ENCODE measurements at places on chromosomes 3 and 15.

- peak; percentile 52 for DNase-seq
Measured at GRCh38 chr15:99019558-99020540, 12.3 kb upstream of the PGPEP1L start.

- DNase-seq, result no peak
Measured at GRCh38 chr15:69664572-69665571, 212.3 kb downstream of the RPLP1 start.

DNA sequence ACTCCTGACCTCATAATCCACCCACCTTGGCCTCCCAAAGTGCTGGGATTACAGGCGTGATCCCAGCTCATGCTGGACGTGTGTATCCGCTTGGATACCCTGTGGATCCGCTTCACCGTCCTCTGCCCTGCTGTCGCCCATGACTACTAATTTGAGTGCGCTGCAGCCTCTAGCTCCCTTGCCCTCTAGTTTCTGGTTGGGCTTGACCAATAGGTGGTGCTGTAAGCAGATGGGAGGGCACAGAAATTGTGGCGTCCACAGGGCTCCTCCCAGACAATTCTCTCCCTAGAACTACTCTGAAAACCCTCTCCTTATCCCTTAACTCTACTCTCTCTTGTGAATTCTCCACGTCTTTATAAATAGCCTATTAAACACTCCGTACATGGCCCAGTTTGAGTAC lies 36.2 kb downstream of the ZPLD1 start:
- no peak for DNase-seq

GRCh38 chr15:95019907-95020306 lies 788.5 kb downstream of the MCTP2 start:
- no peak for DNase-seq

DNA sequence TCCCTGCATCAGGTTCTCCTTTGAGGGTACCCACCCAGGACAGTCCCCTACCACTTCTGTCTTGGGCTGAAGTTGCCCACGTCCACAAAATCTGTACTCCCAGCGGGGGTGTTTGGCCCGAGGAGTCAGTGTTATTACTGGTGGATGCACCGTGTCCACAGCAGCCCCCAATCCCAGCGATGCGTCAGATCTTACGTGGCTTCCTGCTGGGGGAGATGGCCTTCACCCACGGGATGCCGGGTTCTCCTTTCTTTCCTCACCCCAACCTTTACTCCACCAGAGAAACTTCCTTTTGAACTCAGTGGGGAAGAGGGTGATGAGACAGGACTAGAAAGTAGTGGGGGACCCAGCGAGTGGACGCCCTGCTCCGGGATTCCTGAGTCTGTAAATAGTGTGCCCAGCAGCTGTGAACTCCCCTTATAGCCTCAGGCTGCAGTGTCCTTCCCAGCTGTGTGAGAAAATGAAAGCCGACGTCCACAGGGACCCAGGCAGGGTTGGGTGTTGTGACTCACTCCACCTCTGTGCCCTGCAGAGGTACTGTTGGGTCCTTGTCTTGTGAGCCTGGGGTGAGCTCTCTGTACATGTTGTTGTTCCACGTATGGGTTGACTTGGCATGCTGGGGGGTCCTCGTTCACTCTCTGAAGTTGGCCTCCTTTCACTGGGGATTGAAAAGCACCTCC lies 31.5 kb downstream of the CRTAP start:
- DNase-seq, result no peak

- DNase-seq, result no peak
Measured at GRCh38 chr15:87916208-87916607, 340.3 kb downstream of the NTRK3 start.

DNA sequence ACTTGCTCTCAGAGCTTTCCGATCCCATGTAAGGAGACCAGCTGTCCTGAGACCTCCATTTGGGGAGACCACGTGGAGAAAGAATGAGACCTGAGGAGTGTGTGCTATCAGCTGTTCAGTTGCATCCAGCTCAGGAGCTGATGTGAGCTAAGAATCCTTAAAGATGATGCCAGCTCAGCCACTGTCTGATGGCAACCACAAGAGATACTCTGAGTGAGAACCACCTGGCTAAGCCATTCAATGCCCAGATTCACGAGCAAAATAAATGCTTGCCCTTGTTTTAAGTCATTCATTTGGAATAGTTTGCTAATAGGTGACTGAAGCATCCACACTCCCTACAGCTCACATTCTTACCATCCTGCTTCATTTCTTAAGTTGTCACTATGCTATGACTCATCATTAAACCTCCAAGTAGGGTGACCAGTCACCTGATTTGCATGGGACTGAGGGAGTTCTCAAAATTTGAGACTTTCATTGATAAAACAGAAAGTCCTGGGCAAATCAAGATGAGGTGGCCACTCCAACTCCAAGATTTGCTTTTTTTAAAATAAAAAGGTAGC lies 56.4 kb downstream of the SPTSSB start:
- DNase-seq, result no peak

GRCh38 chr3:116007000-116007399 lies 383.7 kb downstream of the GAP43 start:
- no peak for DNase-seq

DNA sequence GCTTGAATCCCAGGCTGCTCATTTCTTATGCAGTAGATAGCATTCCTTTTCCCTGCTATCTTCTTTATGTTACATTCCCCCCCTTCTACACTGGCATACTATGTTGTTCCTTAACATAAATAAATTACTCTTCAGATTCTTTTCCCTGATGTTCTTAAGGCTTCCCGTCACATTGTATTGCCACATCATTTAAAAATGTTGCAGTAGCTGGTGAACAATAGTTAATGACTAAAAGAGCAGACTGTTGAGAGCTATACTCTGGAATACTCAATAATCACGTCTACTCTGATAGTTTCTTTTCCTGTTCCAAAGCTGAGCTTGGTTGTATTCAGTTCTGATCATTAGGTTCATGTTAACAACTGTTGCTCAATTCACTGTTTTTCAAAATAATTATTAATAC lies 219.9 kb downstream of the CHST2 start:
- no peak for DNase-seq

DNA sequence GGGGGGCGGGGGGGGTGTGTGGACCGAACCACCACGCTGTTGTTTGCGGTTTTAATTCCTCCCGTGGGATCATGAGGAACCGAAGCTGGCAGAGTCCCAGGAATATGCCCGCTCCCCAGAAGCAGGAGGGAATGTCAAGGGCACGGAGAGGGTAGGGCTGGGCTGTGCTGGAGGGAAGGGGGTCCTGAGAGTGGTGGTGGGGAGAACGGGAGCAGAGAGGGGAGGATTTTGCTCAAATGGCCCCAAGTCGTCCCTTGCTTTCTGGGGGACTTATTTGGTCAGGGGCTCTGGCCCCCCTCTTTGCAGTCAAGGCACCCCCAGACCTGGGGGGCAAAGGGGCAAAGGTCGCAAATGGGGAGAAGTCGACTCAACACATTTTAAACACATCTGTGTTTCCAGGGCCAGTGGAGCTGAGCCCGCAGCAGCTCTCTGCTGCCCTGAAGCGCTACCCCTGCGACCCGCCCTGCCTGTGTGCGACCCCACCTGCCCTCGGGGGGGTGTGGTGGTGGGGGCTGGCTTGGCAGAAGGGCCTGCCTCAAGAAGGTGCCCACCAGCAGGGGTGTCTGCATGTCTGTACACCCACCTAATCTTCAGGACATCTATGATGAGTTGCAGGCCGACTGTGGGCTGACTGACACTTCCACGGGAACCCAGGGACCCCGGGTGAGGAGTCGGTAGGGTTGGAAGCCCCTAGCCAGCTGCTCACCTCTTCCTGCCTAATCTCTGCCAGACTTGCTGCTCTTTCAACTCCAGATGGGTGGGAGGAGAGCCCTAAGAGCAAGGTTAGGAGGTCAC lies 602 bp upstream of the ATP2B2 start:
- DNase-seq, result no peak
